Left lung (tissue), 14 donors: ENCODE measurements at places on chromosomes 4 and X. TPM values are rescaled to one million over a fixed set of nuclear protein-coding genes. Genes with fewer than 3 reads are reported as not detected.

DNA sequence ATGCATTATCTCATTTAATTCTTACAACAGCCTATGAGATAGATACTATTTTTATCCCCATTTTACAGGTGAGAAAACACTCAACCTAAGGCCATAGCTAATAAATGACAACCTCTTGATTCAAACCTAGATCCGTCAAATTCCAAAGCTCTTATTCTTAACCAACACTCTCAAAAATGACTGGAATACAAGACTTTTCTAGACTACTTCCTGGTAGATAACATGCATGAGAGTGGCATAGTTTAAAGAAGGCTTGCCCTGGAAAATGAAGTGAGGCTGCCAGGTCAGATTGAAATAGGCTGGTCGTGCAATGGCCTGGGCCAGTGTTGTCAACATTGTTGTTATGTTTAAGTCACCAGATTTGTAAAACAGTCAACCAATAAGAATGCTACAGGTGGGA lies 86.6 kb downstream of the DNAAF6 start:
- DNase-seq: no peak
- H3K27me3 ChIP-seq: no peaks in the 10 kb centered on the region
- no peak overlapping the region for H3K4me3 ChIP-seq
- H3K4me1 ChIP-seq: no peaks in the 10 kb centered on the region

DNA sequence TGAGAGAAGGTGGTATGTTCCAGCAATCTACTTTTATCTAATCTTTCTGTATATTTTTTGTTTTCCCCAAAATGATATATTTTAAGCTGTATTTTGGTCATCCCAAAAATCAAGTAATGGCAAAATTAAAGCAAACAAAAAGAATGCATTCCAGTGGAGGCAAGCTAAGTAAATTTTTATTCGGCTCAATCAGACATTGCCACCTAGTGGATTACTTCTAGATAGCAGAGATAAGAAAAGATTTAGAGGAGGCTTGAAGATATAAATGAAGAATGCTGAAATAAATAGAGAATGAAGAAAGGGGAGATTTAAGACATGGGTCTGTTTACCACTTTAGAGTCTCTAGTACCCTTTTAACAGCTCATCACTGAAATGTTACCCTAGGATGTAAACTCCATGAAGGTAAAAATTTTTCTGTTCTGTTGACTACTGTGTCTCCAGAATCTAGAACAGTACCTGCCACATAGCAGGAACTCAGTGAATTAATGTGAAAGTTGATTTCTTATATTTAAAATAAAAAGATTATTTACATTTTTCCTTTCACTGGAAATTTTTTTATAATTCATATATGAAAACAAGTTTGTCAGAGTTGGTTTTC lies 110.9 kb upstream of the ANK2 start:
- H3K36me3 ChIP-seq: no peaks in the 10 kb centered on the region
- DNase-seq: no peak
- H3K4me1 ChIP-seq: no peaks in the 10 kb centered on the region
- H3K4me3 ChIP-seq: no peak overlapping the region
- no peak overlapping the region for H3K27ac ChIP-seq

The FGF5 gene
- total RNA-seq: 0.05 TPM

DNA sequence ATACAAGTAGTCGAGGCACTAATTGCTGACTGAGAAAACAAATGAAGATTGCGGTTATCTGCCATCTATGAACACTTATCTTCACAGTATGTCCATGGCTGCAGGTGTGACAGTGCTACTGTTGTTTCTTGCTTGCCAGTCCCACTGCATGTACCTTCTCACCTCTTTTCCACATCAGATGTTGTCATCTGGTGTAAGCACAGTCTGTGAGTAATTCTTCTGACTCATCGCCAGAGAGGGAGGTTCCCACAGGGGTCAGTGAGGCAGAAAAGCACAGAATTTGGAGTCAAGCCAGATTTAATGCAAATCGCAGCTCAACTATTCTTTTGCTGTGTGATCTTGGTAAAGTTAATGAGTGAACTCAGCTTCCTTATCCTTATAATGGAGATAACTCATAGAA lies 144.4 kb downstream of the GLRA2 start:
- no peak overlapping the region for H3K4me3 ChIP-seq
- DNase-seq: peak; percentile 7
- no peaks in the 10 kb centered on the region for H3K36me3 ChIP-seq
- no peaks in the 10 kb centered on the region for H3K27me3 ChIP-seq

The GPR50 gene
- not detected for total RNA-seq

The ARMCX1 gene
- 25.1 TPM for total RNA-seq
